Gastroesophageal sphincter (tissue), 4 donors: ENCODE measurements at places on chromosomes 2 and 18. TPM values are rescaled to one million over a fixed set of nuclear protein-coding genes. Genes with fewer than 3 reads are reported as not detected.

Gene CPS1
- total RNA-seq, result 1.5 TPM

Gene FAM110C
- 0.93 TPM for total RNA-seq

Gene KIAA2012
- total RNA-seq, result not detected

GRCh38 chr2:65608916-65609315 is 176.5 kb upstream of the SPRED2 start:
- ATAC-seq, result no peak

DNA sequence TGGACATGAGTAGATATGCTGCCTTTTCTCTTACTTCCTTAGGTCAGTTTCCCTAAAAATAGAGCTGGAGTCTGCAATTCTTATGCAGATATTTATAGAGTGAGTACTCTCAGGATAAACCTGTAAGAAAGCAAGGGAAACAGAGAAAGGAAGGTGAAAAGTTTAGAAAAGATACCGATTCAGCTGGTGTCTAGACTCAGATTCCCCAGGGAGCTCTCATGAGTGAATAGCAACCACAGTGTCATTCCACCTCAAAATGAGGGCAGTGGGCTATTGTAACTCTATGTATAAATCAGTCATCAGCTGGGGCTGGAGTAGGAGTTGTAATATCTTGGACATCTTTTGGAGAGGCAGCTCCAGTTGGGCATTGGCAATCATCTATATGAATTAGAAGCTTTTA is 1485.1 kb upstream of the TMEFF2 start:
- no peak for ATAC-seq

- peak; percentile 83 for ATAC-seq
Measured at GRCh38 chr2:173064151-173064805, 11.4 kb upstream of the MAP3K20 start.

DNA sequence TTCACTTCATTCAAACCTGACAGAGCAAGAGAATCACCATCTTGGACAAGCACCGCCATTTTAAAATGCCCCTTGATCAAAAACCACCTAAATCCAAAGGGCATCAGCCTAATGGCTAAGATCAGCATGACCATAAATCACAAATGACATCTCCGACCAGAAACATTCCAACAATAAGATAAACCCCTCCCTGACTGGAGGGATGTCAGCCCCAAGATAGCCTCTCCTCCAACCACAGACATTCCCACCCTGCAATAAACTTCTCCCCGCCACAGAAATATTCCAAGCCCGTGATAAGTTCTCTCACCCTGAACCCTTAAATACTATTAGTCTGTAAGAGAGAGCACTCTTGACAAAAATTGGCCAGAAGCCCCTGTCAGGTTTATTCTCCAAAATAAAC is 21.6 kb upstream of the LYPD1 start:
- no peak for ATAC-seq

GRCh38 chr18:23816021-23816420 is 126.8 kb downstream of the LAMA3 start:
- ATAC-seq, result no peak

- no peak for ATAC-seq
Measured at GRCh38 chr18:6629635-6630140, 99.8 kb upstream of the ARHGAP28 start.

GRCh38 chr2:163775304-163775703 is 39.5 kb upstream of the FIGN start:
- ATAC-seq, result no peak
